Stimulated activated naive CD4-positive, alpha-beta T cell treated with Interleukin-2 at 50 U/mL for 16 hours (primary cell): ENCODE measurements at places on chromosomes 3 and 15.

DNA sequence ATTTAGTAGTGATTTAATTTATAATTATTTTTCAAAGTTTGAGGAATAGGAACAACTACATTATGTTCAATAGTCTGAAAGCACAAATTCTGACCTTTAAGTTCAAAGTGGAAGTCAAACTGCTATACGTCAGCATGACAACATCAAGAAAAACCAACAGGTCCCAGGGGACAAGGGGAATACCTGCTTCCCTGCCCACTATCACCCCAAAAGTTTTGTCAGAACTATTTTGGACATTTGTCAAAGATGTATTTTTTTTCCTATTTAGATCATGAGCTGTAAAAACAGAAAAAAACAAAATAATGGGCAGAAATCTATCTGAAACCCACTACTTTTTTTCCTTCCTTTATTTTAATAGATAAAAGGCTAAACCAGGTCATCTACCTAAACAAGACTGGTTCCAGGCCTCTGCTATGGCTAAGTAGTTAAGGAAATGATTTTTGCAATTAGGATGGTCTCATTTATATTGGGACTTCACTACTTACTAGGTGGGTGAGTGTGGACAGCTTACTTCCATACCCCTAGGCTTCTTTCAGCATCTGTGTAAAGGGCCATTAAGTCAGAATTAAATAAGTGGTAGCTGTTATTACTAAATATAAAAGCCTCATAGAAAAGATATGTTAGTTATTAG lies 746.3 kb downstream of the FHIT start:
- DNase-seq = no peak

DNA sequence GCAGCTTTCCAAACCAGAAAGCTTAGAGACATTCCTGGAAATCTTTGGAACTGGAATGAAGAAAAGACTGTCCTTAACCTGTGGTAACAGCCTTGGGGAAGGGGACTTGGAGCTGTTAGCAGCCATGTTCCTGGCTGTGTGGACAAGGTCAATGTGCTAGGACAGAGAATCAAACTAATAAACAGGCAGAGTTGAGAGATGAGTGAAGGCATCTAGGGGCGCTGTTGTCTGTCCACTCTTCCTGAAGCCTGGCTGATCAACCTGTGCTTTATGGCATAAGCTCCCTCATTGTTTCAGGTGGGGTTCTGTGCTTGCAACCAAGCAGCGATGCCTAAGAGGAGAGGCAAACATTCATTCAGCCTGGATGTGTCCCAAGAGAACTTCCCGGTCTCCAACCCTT lies 19.3 kb downstream of the ZNF860 start:
- DNase-seq = no peak

- DNase-seq = no peak
Observed at GRCh38 chr3:155270485-155271342, 22.8 kb downstream of the STRIT1 start.

DNA sequence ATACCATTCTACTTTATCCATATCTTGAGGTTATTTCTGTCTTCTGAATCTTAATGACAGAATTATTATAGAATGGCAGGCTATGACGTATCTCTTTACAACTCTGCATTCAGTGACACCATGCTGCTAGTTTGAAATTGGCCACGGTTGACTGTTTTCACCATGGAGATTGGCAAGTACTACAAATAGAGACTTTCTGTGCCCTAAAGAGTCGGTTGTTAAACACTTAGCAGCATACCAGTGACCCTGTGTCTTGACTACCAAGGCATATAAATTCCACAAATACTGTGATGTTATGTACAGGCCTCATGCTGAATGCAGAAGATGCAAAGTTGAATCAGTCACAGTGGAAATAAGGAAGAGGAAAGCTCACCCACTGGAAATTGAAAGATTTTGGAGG lies 67.0 kb upstream of the CADPS start:
- no peak for DNase-seq

GRCh38 chr3:26647078-26647477 lies 24.5 kb downstream of the LRRC3B start:
- no peak for DNase-seq

DNA sequence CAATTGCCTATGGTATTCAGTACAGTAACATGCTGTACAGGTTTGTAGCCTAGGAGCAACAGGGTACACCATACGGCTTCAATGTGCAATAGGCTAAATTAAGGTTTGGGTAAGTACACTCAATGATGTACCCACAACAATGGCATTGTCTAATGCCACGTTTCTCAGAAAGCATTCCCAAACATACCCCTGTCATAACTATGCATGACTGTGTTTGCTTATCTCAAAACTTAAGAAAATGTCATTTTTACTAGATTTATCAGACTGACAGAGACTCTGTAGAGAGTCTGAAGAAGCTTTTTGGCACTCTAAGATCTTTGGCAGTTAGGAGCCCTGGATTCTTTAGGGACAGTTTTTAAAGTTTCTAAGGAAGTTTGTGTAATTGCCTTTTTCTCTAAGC lies 59.9 kb downstream of the MECOM start:
- DNase-seq = no peak

GRCh38 chr3:49534581-49535441 lies 19.5 kb upstream of the BSN start:
- DNase-seq = no peak

GRCh38 chr3:51916418-51916817 lies 13.3 kb upstream of the IQCF1 start:
- no peak for DNase-seq

- no peak for DNase-seq
Observed at GRCh38 chr3:64612082-64612860, 75.5 kb downstream of the ADAMTS9 start.

- DNase-seq = no peak
Observed at GRCh38 chr3:188943591-188943990, 228.2 kb upstream of the TPRG1 start.

GRCh38 chr3:99967796-99968195 lies 146.5 kb downstream of the FILIP1L start:
- DNase-seq = no peak

GRCh38 chr3:72407766-72408165 lies 440.5 kb downstream of the SHQ1 start:
- DNase-seq = no peak

DNA sequence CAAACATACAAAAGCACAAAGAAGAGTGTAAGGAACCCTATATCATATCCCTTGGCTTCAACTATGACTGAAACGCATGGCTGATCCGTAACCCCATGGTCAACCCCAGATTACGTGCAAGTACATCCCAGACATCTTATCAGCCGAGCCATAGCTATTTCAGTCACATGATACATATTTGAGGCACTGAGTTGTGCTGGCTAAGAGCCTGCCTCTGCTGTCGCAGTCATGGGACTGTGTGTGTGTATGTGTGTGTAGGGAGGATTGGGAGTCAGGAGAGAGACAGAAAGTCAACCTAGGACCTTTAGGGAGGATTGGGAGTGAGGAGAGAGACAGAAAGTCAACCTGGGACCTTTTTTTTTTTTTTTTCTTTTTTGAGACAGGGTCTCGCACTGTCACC lies 8.4 kb downstream of the ST6GAL1 start:
- no peak for DNase-seq

DNA sequence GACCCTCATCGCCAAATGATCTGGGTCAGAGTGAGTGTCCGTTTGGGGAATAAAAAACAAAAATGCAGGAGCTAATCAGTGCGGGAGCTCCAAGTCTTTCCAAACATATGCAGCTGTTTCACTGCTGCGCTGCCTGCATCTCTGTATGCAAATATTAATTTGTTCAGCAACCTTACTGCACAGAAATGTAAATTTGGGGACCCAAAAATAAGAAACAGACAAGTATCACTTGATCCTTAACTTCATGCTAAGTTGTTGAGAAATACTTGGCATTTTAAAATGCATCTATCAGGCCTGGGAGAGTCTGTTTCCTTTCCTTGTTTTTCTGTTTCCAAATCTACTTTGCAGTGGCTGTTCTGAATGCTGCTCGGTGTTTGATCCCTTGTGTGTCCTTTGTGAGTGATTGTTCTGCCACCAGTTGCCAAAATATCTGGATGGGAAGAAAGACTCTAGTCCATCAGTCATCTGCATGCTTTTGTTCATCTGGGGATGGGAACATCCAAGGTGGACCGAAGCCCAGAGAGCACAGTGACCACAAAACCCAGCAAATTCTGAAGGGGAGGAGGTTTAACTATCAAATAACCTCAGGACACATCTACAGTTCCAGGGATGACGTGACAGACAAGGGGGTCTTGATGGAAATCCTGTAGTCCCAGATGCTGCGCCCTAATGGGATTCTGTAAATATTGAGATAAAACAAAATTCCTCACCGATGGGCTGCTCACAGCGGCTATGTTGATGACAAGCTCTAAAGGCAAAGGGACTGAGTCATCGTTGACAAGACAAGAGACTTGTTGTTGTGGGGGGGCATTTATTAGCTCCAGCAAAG lies 199.5 kb upstream of the WNT5A start:
- no peak for DNase-seq

DNA sequence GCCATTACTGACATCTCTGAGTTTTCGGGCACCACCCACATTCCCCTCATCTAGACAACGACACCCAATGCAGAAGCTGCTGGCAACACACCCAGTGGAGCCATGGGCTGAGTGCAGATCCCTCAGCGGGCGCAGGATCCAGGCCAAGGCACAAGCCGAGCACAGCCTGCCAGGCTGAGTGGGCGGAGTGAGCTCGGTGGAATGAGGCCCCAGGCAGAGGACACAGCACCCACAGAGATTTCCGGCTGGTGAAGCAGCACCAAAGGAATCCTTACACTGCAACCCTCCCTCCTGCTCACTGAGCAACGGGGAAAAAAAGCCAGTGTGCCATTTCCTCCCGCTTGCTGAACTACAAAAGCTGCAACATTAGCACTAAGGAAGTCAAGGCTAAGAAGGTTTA lies 34.3 kb downstream of the ZMAT3 start:
- DNase-seq = peak; percentile 34

- no peak for DNase-seq
Observed at GRCh38 chr3:195888311-195888761, 20.0 kb downstream of the TNK2 start.

DNA sequence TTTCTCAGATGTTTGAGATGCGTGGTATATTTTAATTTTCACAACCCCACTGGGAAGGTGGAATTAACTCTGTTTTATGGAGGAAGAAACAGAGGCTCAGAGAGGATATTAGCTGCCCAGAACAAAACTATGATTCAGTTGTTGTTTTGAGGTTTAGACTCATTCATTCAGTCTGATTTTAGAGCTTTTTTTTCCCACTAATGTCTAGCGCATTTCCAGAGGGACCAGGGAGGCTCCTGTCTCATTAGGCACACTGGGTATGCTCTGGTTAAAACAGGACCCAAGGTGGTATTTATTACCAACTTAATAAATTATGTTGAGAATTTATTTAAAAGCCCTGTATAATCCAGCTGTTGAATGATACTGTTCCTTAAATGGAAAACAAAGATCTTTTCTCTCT lies 272.0 kb upstream of the RGMA start:
- DNase-seq = no peak

DNA sequence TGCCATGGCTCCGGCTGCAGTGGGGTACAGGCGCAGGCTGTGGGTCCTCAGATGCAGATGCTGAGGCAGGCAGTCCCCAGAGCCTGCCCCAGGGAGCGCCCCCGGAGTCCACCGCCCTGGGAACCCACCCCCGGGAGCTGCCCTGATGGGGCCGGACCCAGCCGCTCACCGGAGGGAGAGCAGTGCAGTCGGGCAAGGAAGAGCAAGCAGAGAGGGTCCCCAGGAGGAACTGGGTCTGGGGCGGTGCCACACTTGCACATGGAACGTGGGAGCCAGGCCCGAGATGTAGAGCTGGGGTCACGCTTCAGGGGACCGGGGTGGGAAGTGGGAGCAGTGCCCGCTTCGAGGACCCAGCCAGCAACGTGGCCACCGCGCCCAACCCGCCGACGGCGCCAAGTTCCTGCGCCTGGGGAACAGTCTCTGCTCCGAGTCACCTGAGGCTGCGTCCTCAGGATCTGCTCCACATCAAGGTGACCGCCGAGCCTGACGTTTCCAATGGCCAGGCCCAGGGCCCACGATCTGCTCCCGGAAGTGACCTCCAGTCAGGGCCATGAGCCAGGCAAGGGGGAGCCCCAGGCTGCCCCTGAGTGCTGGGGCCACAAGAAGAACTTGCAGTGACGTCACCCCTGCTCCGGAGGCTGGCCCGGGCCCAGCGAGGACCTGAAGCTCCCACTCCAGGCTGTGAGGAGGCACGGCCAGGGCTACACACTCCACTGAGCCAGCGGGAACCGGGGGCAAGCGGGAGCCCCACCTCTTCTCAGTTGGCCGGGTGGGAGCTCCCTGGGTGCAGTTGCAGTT lies 27.0 kb upstream of the TFG start:
- DNase-seq = no peak

GRCh38 chr3:110343945-110344344 lies 727.7 kb upstream of the NECTIN3 start:
- no peak for DNase-seq

DNA sequence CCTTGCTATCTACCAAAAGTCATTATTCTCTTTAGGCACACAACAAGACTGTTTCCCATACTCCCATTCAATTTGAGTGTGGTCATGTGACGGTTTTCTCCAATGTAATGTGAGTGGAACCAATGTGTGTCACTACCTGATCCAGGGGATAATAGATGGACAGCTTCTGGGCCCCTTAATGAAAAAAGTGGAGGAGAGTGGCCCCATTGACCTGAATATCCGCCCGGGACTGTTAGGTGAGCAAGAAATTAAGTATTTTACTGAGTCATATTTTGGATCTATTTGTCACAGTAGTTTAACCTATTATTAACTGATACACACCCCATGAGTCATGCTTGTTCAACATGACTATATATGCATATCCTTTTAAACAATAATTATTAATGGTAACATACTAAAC lies 15.1 kb upstream of the ARID3B start:
- DNase-seq = no peak

DNA sequence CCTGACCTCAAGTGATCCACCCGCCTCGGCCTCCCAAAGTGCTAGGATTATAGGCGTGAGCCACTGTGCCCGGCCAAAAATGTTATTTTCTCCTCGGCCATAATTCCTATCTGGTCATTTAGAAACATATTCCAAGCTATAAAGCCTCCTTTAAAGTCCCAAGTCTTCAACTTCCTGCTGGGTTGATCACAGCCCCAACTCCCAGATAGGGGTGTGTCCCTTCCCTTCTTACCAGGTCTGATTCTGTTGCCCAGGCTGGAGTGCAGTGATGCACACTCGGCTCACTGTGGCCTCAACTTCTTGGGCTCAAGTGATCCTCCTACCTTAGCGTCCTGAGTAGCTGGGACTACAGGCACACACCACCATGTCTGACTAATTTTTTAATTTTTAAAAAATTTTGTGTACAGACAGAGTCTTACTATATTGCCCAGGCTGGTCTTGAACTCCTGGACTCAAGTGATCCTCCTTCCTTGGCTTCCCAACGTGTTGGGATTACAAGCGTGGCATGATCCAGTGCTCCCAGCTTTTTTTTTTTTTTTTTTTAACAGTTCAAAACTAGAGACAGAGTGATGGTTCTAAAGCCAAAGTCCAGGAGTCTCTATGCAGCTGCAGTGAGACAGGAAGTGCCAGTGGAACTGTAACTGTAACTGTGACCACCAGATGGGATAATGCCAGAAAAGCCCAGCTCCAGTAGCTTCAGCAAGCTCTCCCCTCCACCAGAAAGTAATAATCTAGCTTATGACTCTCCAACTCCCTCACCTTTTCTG lies 8.2 kb upstream of the PRKAR2A start:
- no peak for DNase-seq

GRCh38 chr15:59367022-59367451 lies 5.6 kb downstream of the MYO1E start:
- no peak for DNase-seq
